AG04450 (cell line): ENCODE measurements at places on chromosomes 12 and 14.

- no peak for DNase-seq
Measured at GRCh38 chr14:61466905-61467280, 145.5 kb downstream of the PRKCH start.

- DNase-seq: no peak
Measured at GRCh38 chr12:53474819-53475218, 22.9 kb downstream of the PCBP2 start.

DNA sequence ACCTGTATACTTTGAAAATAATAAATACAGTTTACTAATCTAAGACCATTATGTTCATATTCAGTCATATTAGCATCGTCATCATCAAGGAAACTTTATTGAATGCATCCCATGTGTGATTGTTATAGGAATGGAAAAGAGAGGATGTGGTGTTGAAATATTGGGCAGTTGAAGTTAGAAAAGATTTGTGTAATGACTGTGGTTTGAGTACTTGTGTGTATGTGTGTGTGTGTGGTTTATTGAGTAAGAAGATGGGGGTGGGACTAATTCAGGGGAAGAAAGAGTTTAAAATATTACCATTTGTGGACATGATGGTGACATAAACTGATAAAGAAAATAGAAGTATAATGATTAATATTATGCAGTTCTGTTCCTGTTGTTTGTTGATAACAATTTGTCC, 238.7 kb upstream of the SEL1L start:
- DNase-seq: no peak

GRCh38 chr12:124494751-124495129, 72.7 kb downstream of the NCOR2 start:
- DNase-seq: no peak

- DNase-seq: no peak
Measured at GRCh38 chr12:85755760-85756159, 80.4 kb downstream of the RASSF9 start.

- no peak for DNase-seq
Measured at GRCh38 chr12:51841727-51842126, 6.8 kb downstream of the FIGNL2 start.
